HFF-Myc (cell line): ENCODE measurements at places on chromosomes 3 and 15.
A peak's percentile ranks its signal among the peaks of the same experiment; 100 is the strongest.

DNA sequence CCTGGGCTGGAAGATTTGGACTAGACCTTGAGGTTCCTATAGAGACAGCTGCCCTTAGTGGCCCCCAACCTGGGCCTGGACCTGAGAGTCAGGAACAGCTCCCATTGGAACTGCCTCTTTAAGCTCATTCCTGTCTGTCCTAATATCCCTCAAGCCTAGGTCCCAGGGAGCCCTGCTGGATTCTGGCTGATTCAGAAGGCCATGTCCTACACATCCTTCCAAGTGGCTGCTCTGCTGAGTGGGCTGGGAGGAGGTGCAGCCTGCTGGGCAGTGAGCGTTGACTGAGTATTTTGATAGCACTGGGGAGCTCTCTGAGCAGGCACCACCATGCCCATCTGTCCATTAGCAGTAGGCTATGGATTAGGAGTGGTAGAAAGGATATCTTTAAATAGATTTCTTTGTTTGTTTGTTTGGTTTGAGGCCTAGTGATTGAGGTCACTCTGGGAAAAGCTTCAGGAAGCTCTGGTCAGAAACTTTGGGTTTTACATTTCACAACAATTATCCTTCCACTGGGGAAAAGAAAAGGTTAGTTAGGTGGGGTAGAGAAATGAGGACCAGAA is 54.6 kb upstream of the ATOSA start:
- no peak for DNase-seq

GRCh38 chr15:33027306-33028035 is 167.0 kb downstream of the FMN1 start:
- no peak for DNase-seq

GRCh38 chr3:134473868-134474546 is 11.8 kb downstream of the ANAPC13 start:
- DNase-seq: peak; percentile 81

- no peak for DNase-seq
These were observed 28.5 kb upstream of the TSEN2 start for GRCh38 chr3:12455740-12456139.

DNA sequence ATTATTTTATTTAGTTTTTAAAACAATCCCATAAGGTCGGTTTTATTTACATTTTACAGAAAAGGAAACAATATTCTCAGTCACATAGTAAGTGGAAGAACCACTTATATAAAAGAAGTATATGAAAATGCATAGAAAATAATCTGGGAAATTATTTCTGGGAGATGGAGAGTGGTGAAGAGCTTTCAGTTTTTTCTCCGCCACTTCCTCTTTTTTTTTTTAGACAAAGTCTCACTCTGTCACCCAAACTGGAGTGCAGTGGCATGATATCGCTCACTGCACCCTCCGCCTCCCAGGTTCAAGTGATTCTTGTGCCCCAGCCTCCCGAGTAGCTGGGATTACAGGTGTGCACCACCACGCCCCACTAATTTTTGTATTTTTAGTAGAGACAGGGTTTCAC is 21.2 kb downstream of the RAD51 start:
- no peak for DNase-seq

DNA sequence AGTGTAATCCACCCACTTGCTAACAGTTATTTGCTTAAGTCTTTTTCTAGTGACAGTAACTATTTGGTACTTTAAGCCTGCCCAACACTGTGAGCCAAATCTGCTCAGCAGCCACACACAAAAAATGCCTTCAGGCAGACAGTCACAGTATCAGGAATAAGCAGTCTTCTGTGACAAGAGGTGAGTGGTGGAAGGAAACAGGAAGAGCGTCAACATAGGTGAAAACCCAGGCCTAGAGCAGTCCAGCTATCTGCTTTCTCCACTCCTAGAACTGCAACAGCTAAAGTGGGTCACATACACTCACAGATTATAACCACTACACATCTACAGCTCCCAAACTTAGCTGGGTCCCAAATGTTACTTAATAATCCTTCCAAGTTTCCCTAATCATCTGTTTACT is 213.7 kb downstream of the ZBTB20 start:
- no peak for DNase-seq

GRCh38 chr3:78273326-78273725 is 1233.4 kb downstream of the ROBO2 start:
- DNase-seq: no peak

DNA sequence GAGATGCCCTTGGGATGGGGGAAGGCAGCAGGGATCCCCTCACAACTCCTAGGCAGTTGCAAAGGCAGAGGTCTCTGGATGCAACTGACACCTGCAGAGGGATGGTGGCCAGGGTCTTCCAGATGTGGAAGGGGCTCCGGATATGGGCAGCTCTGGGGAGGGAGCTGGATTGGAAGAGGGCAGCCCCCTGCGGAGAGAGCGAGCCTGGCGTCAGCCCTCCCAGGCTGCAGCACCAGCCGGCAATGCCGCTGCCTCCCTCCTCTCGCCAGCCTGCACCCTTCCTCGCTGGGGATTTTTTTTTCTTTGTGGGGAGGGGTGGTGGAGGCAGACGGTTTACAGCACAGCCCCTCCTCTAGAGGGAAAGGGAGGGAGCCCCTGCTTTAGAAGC is 1.6 kb downstream of the INSYN1 start:
- no peak for DNase-seq

- DNase-seq: no peak
These were observed 677.1 kb upstream of the NR2F2 start for GRCh38 chr15:95653361-95653805.

- DNase-seq: no peak
These were observed 11.8 kb downstream of the CD47 start for GRCh38 chr3:108079043-108079442.

DNA sequence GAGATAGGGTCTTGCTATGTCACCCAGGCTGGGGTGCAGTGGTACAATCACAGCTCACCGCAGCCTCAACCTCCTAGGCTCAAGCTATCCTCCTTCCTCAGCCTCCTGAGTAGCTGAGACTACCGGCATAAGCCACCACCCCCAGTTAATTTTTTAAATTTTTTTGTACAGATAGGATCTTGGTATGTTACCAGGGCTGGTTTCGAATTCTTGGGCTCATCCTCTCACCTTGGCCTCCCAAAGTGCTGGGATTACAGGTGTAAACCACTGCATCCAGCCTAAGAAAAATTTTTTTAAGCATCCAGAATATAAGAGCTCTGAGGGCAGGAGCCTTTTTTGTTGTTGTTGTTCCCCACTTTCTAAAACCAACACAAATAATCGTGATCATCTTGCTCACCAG is 14.4 kb upstream of the MAP6D1 start:
- no peak for DNase-seq
